Muscle of leg (tissue), 16 donors: ENCODE measurements at places on chromosomes 3 and 15.

DNA sequence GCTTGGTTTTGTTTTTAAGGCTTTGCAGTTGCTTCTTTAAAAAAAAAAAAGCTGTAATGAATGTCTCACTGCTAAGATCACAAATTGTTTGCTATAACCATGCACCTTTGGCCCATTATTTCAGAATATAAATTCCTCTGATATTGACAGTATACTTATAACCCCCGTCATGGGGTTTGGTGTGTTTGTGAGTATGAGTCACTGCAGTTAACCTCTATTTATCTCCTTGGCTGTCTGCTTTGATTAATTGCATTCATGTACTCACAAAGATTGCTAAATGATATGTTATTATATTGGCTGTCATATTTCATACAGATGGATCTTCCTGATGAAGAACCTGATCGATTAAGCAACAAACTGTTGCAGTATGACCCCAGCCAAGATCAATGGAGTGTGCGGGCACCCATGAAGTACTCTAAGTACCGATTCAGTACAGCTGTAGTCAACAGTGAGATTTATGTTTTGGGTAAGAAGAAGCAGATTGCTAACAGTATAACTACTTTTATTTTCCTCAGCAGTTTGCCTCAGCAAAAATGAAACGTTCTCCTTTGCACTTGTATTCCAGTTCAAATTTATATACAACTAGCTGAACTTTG is 14.9 kb downstream of the KBTBD12 start:
- no peak for DNase-seq

DNA sequence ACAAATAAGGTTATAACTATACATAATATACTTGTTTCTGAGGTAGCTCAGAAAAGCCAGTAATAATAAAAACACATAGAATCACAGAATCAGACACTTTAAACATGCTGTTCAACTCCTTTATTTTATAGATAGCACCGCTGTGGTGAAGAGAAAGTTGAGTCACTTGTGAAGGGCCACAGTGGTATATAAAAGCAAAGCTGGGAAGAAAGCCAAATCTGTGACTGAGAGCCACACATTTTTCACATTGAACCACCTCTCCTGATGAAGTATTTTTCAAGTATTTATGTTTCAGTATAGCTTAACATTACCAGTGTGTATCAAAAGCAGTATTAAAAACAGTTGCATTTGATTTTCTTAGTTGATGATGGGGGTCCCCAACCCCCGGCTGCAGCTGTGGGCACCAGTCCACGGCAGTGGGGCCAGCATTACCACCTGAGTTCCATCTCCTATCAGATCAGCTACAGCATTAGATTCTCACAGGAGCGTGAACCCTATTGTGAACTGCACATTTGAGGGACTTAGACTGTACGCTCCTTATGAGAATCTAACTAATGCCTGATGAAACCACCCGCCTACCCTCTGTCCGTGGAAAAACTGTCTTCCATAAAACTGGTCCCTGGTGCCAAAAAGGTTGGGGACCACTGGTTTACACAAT is 46.2 kb downstream of the TBL1XR1 start:
- DNase-seq = peak; percentile 46

GRCh38 chr3:64974401-64974800 is 286.6 kb upstream of the ADAMTS9 start:
- no peak for DNase-seq

DNA sequence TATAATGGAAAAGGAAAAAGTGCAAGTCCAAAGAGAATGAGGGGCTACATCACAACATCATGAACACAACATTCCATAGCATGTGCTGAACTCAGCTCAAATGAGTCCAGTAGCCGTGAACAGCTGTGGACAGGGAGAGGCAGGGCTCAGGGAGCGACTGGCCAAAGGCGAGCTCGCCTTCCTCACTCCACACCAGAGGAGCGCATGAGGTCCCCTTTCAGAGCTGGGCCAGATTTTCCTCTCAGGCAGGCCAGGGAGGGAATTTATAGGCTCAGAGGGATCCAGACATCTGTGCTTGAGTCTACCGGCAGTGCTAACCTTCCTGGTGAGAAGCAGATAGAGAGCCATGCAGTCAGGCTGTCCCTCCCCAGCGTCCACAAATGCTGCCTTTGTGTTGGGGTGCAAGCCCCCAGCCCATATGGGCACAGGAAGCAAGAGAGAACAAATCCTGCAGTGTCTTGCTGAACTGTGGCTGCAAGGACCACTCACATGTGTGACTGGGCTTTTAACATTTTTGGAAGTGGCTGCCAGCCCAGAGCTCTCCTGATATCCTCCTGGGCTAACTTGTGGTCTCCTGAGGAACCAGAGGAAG is 32.5 kb downstream of the ARHGEF3 start:
- peak; percentile 88 for DNase-seq

- peak; percentile 90 for DNase-seq
These were observed 47.4 kb upstream of the ITGA11 start for GRCh38 chr15:68479406-68479805.

DNA sequence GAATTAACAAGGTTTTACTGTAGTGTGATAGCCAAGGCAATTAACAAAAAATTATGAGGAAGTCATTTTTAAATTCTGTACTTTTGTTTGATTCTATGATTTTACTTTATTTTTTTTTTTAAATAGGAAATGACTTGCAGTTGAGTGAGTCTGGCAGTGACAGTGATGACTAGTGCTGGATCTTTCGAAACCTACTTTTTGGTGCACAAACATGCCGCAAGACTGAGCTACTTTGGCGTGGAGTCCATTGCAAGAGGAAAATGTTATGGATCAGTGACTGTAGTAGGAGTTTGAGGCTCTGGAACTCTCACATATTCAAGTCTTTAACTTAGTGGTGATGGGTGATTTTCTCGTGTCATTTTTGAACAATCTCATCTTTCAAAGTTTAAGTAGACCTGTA is 11.6 kb downstream of the EAF1 start:
- no peak for DNase-seq

DNA sequence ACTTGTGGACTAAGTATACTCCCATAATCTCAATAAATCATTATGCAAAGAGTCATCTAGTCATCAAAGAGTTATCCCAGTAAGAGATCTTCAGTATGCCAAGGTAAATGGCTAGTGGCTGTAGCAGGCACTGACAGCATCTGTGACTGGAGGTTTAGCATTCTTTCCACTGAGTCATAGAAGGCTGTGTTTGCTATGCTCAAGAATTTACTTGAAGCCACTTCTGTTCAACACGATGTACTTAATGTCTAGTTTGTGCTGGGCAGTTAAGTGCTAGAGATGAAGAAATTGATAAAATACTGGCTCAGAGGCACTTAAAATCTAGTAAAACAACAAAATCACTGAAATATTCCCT is 13.0 kb downstream of the ZBED2 start:
- DNase-seq = no peak

DNA sequence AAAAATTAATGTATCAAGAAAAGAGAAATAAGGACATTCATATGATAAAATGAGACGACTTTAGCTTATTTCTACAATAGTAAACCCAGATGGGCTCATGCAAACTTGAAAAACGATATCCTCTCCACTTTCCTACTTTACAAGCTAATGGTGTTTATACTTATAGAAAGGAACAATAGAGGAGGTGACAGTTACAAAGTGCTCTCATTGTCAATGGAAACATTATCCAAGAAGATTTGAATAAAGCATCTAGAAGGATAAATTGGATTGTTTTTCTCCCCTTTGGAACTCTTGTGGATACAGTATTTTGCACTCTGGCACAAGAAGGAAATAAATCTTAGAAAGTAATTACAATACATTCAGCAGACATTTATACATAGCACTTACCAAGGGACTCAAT is 20.2 kb upstream of the CCDC66 start:
- DNase-seq = no peak

- DNase-seq = no peak
These were observed 47.3 kb downstream of the SSUH2 start for GRCh38 chr3:8597219-8597853.

DNA sequence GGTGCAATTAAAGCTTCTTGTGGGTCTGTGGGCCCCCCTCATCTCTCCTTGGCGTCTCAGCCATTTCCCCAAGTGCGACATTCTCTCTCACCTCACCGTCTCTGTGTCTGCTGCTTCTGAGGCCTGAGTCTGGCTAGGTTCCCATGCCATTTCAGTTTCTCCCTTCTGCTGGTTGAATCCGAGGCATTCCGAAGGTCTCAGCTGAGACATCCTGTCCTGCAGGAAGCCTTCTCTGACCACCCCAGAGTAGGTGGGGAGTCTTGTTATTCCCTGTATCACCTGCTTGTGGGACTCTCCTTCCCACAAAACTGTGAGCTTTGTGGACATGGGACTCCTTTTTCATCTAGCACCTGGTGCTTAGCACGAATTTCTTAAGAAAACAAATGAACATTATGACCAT is 78.3 kb downstream of the ASB7 start:
- peak; percentile 0 for DNase-seq

GRCh38 chr15:40054855-40055575 is 16.0 kb upstream of the SRP14 start:
- DNase-seq = peak; percentile 83

GRCh38 chr3:110234831-110235230 is 836.8 kb upstream of the NECTIN3 start:
- DNase-seq = no peak

GRCh38 chr3:142223282-142223681 is 2.1 kb downstream of the GK5 start:
- no peak for DNase-seq

DNA sequence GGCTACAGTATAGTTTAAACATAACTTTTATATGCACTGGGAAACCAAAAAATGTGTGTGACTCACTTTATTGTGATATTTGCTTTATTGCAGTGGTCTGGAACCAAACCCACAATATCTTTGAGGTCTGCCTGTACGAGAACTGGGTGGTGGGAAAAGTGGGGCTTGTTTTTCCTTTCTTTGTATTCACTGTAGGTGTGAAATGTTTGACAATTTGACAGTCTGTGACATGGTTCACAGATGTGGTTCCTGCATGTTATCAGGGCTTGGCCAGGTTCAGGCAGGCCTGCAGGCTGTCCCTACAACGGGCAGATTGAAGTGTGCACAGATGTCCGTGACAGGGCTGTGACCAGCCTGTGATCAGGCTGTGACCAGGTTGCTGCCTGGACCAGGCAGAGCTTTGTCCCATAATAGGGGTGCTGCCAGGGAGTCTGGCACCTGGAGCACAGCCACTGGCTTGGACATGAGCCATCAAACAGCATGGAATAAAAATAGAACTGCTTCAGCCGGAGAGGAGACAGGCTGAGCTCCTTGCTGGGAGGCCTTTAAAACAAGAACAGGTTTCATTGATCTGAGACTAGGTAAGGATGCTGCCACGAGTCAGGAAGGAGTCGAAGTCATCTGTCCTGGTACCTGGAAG is 61.0 kb downstream of the KLF13 start:
- DNase-seq = peak; percentile 54

- no peak for DNase-seq
These were observed 100.1 kb upstream of the PLSCR5 start for GRCh38 chr3:146705225-146705624.

DNA sequence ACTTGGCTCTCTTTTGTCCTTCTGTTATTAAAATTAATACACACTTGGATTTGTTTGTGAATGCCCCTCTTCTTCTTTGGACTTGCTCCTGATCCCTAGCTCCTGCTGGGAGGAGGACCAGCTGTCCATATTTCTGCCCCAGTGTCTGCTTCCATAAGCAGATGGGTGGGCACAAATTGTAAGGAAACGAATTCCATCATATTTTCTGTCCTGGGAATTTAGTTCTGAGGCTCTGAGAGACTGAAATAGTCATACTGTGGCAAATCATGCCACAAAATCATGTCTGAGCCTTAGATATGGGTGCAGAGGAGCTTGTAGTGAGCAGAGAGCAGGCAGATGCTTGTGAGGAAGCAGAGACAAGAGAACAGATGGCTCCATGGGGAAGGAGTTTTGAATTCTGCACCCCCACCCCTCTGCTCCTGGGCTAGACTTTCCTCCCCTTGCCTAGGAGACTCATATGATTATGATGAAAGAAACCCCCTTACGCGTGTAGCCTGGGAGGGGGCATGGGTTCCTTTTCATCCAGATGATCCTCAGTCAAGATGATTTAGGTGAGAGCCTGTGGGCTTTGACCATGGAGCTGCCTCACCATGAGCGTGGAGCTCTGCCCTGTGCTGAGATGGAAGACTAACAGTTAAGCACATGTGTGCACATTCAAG is 50.6 kb downstream of the SV2B start:
- DNase-seq = no peak

DNA sequence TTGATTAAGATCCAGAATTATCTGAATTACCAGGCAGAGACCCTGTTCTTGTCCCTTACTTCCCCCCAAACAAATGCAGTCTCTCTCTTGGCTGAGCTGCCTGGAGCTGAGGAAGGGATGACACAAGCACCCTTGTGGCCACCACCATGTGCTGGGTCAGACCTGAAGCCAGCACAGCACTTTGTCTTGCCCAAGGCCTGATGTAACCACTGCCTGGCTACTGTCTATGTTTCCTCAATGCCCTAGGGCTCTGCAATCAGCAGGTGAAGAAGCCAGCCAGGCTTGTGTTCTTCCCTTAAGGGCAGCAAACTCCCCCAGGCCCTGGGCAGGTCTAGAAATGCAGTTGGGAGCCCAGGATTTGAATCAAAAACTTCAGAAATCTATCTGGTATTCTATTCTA is 15.8 kb upstream of the CASR start:
- DNase-seq = no peak

DNA sequence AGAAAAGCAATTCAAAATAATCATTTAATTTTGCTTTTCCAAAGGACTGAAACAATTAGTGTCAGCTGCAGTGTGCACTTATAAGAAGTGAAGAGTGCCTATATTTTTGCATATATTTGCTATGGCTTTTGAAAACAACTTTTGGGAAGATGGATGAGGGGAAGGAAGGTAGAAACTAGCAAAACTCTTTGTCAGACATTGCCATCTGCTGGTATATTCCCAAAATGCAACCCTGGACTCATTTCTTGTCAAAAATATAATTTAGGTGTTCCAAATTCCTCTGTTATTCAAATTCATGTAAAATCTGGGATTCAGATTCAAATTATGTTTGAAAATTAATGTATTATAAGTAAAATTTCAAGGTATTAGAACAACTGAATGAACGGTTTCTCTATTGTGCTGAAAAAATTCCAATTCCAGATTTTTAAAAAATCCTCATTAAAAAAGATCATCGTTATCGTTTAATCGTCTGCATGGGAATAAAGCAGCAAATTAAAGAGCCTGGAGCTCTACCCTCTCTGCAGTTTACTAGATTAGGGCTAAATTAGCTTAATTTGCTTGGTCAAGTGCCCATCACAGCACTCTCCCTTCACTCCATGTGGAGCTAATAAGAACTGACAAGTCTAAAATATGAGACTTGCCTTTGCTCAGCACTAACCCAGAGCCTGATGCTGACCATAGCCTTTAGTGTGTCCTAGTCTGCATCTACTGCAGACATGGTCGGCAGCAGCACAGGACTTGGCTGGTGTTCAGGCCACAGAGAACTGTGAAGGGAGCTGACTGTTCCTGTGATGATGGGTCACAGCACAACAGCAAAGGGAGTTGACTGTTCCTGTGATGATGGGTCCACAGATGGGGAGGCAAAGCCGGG is 67.9 kb upstream of the MITF start:
- DNase-seq = peak; percentile 75

DNA sequence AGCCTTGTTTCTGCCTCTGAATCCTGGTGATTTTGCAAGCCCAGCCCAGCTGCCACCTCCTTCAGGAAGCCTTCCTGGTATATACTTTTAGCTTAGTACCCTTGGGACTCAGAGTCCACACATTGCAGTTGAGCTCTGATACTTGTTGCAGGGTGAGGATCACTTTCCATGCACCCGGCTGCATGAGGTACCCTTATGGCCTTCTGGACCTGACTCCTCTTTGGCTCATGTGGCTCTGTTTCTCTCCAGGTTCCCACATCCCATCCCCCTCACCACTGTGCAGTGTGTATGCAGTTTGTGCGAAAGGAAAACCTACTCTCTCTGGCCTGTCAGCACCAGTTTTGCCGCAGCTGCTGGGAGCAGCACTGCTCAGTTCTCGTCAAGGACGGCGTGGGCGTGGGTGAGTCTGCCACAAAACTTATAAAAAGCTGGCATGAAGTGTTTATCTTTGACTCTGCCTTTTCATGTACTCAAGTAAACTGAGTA is 23.1 kb upstream of the P4HTM start:
- no peak for DNase-seq
